H7 (cell line): ENCODE measurements at places on chromosomes 16 and 17. TPM values are rescaled to one million over a fixed set of nuclear protein-coding genes. Genes with fewer than 3 reads are reported as not detected.
A peak's percentile ranks its signal among the peaks of the same experiment; 100 is the strongest.

The CTF1 gene
- 2.0 TPM in 2 replicates for total RNA-seq

The GRB7 gene
- 34.3 and 61.6 TPM in 2 replicates for total RNA-seq

- no peak for DNase-seq
Measured at GRCh38 chr17:39318636-39319035, 82.8 kb downstream of the FBXL20 start.

The EDC4 gene
- total RNA-seq, result 88.0 and 96.6 TPM in 2 replicates

DNA sequence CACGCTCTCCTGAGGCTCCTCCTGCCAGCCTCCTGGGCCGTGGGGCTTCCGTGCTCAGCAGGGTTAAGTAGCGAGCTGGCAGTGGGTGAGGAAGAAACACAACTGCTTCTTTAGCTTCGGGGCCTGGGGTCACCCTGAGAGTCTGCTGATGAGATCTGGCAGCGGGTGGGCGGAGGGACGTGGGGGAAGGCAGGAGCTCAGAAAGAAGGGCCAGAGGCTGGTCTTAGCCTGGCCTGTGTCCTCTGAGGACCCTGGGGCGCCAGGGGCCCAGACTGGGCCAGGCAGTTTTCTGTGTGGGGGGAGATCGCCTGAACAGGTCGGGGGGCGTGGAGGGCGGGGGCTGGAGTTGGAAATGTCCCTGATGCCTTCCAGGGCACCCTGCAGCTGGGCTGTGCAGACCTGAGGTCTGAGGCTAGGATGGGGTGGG is 97.8 kb upstream of the GSE1 start:
- DNase-seq, result peak; percentile 78

- no peak for DNase-seq
Measured at GRCh38 chr16:2074071-2074470, 26.3 kb downstream of the TSC2 start.

DNA sequence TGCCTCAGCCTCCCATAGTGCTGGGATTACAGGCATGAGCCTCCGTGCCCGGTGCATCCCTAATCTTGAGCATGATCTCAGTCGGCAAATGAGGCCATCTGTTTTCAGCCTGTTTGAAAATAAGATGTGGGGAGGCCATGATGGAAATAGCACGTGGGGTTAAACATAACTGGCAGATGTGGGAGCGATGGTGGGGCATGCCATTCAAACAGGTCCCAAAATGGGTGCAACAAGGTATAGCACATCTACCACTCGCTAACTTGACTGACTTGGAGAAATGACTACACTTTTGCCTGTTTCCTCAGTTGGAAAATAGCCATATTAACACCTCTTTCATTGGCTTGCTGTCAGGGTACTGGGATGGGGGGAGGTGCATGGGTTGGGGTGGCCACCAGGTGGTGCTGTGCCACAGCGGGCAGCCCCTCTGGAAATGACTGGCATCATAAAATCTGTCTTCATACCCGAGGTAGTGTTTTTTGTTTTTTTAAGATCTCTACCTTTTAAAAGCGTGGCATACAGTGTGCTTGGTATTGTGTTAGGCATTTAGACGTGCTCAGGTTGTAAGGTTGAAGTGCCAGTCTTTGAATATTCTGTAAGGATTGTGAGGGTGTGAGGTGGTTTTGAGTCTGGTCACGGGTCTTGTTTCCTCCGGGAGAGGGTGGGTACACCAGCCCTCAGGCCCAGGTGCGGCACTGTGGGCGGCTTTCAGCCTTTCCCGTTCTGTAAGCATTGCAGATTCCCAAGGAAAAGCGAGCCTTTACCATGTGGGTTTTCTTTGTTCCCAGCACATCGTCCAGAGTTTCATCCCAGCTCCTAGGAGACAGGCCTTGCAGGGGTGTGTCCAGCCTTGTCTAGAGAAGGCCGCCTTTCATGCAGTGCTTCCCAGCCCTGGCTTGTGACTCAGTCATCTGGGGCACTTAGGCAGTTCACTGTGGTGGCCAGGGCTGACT is 2.9 kb upstream of the TTYH2 start:
- DNase-seq, result peak; percentile 87
